ENCODE measurements at places on chromosomes 6 and 20. TPM values are rescaled to one million over a fixed set of nuclear protein-coding genes. Genes with fewer than 3 reads are reported as not detected.
A peak's percentile ranks its signal among the peaks of the same experiment; 100 is the strongest.

DNA sequence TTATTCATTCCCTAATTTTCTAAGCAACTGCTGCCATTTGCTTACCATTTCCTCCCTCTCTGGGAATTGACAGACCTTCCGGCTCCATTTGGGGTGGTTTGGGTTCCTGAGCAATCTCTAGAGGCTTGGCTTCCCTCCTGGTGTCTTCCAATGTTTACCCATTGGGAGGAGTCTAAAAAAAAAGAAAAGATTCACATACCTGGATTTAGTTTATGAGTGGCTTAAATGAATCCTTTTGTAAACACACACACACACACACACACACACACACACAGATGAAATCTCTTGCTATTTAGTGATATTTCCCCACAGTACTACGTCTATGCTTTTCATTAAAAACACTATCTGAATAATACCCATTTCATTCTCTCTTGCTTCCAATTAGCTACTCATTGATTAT lies 48.3 kb upstream of the TRAF3IP2 start:
- DNase-seq: no peak

GRCh38 chr6:166361077-166361429 lies 18.7 kb upstream of the SFT2D1 start:
- DNase-seq: no peak

- no peak for DNase-seq
Observed at GRCh38 chr20:38277691-38278090, 17.2 kb upstream of the KIAA1755 start.

- DNase-seq: peak; percentile 79
Observed at GRCh38 chr20:1827974-1828785, 67.0 kb upstream of the SIRPA start.

DNA sequence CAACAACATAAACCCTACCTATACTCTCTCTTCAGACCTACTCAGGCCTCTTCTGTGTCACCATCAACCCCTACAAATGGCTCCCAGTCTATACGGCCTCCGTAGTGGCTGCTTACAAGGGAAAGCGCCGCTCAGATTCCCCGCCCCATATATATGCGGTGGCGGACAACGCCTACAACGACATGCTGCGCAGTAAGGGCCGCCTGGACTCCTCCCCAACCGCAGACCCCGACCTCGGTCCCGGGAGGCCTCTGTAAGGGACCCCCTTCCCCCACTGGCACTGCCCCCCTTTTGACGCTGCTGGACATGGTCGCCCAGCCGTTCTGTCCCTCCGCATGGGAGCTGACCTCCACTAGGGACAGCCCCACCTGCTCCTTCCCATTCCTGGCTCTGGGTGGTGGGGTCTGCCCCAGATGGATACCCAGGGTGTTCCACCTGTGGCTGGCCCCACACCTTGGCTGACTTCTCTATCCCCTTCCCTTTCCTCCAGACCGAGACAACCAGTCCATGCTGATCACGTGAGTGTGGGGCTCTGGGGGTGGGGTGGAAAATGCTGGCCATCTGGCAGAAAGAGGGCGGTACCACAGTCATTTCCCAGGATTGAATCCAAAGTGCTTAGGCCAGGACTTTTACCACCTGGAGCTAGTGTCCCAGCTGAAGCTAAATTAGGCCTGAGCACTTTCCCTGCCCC lies 25.0 kb downstream of the MYH7B start:
- DNase-seq: no peak

- no peak for DNase-seq
Observed at GRCh38 chr6:54958446-54958845, 111.9 kb downstream of the FAM83B start.

- no peak for DNase-seq
Observed at GRCh38 chr6:3383525-3383924, 73.3 kb downstream of the SLC22A23 start.

- DNase-seq: no peak
Observed at GRCh38 chr6:89209457-89209856, 7.7 kb downstream of the GABRR1 start.

GRCh38 chr6:45688180-45688579 lies 310.4 kb upstream of the SUPT3H start:
- DNase-seq: no peak

DNA sequence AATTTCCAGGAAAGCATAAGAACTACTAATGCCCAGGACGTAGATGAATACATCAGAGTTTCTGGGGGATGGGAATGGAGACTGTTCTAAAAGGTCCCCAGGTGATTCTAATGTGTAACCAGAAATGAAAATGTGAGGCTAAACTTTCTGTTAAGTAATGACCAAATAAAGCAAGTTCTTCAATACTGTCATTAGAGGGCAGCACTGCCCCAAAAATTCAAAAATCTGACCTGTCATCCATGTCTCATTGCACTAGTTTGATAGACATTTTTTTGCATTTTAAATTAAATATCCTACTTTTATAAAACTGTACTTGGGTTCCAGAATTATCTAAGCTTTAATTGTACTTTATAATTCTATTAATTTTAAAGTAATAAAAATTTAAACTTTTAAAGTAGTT lies 94.9 kb downstream of the RFX6 start:
- DNase-seq: no peak

DNA sequence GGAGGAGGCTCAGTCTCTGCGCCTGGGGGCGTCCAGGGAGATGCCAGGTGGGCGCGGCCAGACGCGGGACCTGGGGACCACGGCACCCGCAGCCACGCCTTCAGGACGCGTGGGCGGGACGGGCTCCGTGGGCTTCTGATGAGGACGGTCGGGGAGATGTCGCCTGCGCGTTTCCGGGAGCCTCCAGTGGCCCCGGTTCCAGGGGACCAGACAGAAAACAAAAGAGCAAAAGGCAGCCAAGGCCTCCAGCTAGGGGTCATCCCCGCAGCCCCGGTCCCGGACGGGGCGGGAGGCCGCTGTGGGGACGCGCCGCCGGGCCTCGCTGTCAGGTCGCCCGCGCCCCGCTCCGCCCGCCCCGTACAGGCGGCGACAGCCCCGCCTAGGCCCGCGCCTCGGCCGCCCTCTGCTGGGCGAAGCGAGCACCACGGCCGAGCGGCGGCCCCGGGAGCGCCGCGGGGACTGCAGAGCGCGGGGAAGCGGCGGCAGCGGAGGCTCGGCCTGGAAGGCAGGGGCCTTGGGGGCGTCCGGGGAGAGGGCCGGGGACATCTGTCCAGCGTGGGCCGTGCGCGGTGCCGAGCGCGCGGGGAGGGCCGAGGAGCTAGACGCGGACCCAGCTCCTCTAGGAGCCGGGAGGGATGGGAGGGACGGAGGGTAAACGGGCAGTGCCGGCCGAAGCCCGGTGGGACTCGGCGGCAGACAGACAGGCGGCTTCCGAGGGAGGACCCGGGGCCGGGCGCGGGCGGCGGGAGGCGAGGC lies 48.7 kb downstream of the TMEM242 start:
- DNase-seq: peak; percentile 75

DNA sequence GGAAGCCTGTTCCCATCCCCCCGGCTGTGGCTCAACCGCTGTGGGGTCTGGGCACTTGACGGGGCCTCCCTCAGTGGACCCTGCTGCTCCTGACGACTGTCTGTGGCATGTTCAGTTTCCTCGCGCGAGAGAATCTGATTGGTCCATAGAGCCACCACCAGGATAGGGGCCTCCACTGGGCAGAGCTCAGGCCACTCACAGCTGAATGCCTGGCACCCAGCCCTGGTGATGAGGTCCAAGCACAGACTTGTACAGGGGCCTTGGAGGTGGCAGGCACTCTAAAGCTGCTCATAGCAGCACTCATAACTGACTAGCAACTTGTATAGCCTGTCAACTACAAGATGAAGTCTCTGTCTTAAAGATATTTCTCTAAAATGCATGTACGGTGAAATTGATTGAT lies 368.1 kb downstream of the NRN1 start:
- DNase-seq: peak; percentile 65

- DNase-seq: no peak
Observed at GRCh38 chr6:165647041-165647440, 16.0 kb downstream of the PDE10A start.

DNA sequence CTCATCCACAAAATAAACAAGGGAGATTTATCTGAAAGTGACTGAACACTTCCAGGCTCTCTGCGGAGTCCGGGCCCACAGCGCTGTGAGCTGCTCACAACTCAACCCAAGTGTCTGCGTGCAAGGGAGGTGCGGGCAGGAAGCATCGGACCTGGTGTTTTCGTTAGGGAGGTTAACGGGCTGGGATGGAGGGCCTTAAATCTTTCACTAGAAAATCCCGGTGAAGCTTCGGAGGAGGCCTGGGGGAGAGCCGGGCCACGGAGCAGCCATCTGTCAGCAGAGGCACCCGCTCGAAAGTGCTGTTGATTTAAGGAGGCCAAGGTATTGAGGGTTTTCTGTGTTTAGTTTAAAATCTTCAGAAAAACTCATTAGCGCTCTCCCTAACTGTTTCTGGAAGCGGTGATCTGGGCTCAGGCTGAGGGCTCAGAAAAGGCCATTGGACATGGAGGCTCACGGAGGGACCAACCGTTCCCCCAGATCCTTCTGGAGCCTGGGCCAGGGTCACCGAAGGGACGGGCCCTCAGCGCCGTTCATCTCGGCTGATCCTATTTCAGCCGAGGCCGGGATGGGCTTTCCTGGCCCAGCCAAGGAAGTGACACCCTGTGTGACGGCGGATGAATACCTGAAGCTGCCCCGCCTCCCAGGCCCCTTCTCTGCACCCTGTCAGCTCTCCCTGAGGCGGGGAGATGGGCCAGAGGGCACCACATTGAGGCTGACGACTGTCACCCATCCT lies 20.7 kb downstream of the GATA5 start:
- DNase-seq: no peak

DNA sequence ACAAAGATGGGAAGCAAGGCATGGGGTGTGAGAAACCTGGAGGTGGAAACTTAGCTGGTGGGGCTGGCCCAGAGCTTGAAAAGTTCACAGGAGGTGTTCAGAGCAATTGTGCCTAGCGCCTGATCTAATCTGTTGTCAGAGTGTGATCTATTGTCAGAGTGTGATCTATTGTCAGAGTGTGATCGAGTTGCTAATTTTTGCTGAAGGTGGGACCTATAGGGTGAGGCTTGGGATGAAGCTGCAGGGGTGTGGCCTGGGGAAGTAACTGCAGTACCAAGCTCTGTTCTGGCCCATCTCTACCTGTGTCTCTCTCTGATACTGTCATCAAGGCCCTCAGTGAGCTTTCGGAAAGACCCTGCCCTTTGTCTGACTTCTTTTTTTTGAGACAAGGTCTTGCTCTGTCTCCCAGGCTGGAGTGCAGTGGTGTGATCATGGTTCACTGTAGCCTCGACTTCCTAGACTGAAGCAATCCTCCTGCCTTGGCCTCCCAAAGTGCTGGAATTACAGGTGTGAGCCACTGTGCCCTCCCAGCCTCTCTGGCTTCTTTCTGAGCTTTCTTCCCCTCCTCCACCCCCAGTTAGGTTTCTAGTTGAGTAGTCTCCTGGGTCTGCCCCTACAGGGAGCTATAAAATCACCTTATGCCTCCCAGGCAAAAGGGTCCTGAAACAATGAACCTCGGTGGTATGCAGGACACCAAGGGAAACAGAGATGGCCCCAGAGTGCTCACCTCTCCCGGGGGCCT lies 150.8 kb upstream of the RNF24 start:
- no peak for DNase-seq

DNA sequence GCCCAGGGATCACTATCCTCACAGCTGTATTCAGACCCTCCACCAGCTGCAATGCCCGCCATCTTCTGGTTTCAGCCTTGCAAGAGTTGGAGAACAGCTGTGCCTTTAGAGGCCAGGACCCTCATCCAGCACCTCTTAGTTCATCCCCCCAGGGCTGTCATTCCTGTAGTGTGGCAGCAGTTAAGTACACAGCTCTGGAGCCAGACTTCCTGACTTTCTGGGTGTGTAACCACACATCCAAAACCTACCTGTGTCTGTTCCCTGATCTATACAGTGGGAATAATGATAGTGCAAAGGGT lies 452 bp upstream of the TREM2 start:
- DNase-seq: no peak

- DNase-seq: no peak
Observed at GRCh38 chr6:99393366-99393697, 663 bp downstream of the COQ3 start.

DNA sequence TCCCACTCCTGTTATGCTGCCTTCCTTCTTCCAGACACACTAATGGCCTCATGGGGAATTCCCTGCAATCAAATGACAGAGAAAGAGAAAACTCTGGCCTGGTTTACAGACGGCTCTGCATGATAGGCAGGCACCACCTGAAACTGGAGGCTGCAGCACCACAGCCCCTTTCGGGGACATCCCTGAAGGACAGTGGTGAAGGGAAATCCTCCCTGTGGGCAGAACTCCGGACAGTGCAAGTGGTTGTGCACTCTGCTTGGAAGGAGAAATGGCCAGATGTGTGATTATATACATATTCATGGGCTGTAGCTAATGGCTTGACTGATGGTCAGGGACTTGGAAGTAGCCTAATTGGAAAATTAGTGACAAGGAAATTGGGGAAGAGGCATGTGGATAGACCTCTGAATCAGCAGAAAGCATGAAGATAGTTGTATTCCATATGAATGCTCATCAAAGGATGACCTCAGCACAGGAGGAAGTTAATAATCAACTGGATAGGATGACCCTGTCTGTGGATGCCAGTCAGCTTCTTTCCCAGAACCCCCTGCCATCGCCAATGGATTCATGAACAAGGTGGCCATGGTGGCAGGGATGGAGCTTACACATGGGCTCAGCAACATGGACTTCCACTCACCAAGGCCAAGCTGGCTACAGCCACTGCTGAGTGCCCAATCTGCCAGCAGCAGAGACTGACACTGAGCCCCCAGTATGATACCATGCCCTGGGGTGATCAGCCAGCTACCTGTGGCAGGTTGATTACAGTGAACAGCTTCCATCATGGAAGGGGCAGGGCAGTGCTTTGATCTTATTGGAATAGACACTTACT lies 44.5 kb upstream of the VSX1 start:
- no peak for DNase-seq

Gene ZBP1
- not detected for total RNA-seq

Gene SLC22A1
- not detected for total RNA-seq

Gene PRSS16
- not detected for total RNA-seq

Gene SPTLC3
- 2.8 TPM for total RNA-seq

Gene CLPSL2
- not detected for total RNA-seq

Gene SMIM13
- 11.3 TPM for total RNA-seq

Gene NOX3
- total RNA-seq: not detected

Gene MUC21
- not detected for total RNA-seq

Gene TCF21
- total RNA-seq: 7.5 TPM

Measured in right atrium auricular region (tissue), 2 donors.